Activated CD4-positive, alpha-beta T cell treated with anti-CD3 and anti-CD28 coated beads, Interleukin-2, amount 50 U/mL, for 24 hours (primary cell): ENCODE measurements at places on chromosomes 5 and 9.

GRCh38 chr9:133333011-133333410 lies 3.0 kb downstream of the SURF6 start:
- DNase-seq: no peak

- DNase-seq: no peak
Measured at GRCh38 chr5:998246-999031, 10.2 kb upstream of the NKD2 start.

DNA sequence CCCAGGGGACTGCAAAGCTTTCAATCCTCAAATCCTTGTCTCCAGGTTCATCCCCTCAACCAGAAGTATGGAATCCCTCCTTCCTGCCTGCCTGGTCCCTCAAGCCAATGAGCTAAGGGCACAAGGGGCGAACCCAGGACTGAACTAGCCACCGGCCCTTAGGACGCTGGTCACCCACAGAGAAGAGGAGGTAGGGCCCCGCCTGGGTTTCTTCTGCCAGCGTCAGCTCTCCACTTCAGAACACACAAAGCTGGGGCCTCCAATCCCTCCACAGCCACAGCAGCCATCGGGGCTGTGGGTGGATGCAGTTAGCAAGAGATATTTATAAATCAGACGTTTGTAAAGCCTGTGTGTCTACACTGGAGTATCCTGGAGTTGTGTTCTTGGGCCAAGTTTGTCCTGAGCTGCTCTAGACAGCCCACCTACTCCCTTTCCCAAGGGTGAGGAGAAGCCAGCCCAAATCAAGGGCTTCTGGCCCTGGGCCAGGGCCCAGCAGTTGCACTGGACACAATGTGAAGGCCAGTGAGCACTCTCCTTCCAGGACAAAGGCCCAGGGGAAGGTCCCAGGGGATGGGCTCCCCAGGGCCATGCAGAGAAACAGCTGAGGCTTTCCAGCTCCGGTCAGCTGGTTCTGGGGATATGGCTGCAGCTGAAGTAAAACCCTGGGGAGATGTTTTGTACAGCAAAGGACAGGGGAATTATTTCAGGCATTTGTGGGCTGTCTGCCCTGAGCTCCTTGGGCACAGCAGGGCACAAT lies 18.9 kb downstream of the AMBP start:
- no peak for DNase-seq

GRCh38 chr5:65142511-65143011 lies 339.2 kb downstream of the ADAMTS6 start:
- no peak for DNase-seq

DNA sequence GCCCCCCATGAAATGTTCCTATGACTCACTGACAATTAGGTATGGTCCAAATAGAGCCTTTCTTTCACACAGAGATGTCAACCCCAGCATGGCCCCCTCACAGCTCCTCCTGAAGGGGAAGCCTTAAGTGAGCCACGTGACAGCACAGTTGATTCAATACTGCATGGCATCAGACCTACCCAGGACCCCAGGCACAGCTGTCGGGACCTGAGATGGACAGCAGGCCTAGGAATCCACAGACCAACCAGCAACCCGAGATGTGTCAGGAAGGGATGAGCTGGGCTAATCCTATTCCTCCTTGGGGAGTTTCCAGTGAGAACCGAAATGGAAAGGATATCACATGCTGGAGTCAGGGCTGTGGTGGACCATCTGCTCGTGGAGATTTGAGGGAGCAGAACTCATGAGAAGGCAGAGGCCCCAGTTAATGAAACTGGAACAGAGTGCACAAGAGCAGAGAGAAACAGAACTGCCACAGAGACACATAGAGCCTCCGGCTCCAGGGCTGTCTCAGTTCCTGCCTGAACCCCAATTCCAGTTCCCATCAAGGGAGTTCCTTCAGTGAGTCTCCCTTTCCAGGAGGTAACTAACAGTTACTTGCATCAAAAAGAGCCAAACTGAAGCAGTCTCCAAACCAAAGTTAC lies 42.1 kb upstream of the SMIM23 start:
- no peak for DNase-seq

DNA sequence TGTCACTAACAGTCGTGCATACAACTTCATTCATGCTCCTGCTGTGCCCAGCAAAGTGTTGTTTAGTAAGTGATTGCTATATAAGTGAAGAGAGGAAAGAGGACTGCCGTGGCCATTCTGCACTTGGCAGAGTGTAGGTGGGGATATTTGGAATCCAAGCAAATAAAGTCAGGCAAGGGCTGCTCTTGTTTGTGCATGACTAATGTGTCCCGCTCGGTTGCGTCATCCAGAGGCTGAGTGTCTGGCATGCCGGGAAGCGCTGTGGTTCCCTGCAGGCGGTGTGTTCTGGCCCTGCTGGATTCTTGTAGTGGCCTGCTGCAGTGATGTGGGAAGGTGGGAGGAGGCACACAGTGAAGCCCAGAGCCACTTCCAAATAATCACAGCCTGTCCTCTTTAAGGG lies 136.9 kb upstream of the ANKH start:
- DNase-seq: no peak

- no peak for DNase-seq
Measured at GRCh38 chr5:112533362-112533761, 114.3 kb upstream of the EPB41L4A start.

- no peak for DNase-seq
Measured at GRCh38 chr9:105053209-105053652, 125.3 kb upstream of the ABCA1 start.

- no peak for DNase-seq
Measured at GRCh38 chr9:5184776-5185175, 663 bp downstream of the INSL6 start.

DNA sequence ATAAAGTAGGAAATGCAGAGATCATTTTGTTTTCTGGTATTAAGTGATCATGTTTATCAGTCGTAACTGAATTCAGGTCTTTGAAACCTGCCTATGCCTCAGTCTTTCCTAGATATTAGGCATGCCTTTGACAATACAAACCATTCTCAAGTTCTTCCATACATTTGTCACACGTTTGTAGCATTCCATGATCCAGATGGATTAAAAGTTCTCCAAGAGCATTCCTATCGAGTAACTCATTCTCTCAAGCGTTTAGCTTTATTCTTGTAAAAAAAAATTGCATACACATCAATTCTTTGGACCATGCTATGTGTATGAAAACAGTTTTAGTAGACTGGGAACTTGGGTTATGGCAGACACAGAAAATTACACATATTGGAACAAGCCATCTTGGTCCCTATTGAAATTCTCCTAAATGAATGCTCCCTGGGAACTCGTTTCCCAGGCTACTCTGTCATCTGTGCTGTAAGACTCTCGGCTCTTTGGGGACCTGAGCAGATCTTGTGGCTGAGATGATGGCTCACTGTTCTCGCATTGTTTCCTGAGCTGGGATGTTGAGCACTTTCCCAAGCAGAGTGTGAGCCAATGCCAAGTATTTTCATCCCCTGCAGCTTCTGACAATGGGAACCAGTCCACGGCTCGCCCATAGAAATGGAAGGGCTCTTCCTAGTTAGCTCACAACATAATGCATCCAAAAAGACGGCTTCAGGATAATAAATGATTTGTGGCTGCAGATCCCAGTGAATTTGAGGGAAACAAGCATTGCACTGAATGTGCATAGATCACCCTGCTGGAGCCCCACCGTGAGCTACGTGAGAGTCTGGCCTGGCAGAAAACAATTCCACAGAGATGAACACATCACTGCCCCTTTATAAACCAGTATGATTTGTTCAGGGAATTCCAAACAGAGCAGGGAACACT lies 230.2 kb downstream of the IRX1 start:
- no peak for DNase-seq

GRCh38 chr5:50535393-50535792 lies 94.3 kb upstream of the EMB start:
- DNase-seq: no peak

DNA sequence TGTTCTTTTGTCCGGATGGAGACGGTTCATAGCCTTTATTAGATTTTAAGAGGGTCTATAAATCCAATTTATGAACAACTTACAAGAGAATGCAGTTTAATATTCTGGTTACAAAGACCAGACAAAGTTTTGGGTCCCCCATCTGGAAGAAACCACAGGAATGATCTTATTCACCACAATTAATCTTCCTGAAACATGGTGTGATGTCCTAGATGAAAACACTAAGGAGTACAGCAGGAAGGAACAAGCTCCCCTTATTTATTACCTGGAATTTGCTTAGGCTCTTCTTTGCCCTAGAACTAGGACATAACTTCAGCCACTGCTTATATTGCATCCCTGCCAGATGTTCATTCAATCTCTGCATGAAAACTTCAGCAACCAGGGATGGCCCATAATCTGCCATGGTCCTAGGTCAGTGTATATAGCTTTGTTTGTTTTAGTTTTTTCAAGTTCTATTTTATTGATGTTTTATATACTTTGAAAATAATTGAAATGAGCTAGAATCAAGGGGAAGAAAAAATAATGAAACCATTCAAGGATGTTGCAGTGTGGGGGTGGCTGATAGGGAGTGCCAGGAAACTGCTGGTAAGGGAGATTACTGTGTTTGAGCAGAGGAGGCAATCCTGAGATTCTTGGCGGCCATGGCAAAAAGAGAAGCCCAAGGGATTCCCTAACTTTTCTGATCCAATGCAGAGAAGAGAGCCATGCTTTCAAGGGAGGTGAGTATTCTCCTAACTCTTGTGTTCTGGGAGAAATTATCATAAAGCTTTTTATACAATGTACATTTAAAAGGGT lies 16.8 kb downstream of the TXNDC8 start:
- DNase-seq: no peak

DNA sequence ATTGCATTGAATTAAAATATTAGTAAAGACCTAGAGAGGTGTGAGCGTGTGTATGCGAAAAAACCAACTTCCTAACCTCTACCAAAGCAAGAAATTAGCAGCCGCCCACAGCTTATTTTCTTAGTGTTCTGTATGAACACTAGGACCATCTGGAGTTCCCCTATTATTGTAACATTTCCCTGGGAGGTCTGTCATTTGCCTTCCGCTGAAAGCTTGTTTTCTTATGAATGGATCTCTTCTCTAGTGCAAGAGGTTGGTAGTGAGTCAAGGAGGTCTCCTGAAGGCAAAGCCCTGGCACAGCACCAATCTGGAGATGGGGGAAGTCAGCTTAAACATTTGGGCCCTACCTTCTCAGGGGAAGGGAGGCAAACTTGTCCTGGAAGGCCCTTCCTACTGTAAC lies 10.8 kb downstream of the TNFSF8 start:
- DNase-seq: no peak

DNA sequence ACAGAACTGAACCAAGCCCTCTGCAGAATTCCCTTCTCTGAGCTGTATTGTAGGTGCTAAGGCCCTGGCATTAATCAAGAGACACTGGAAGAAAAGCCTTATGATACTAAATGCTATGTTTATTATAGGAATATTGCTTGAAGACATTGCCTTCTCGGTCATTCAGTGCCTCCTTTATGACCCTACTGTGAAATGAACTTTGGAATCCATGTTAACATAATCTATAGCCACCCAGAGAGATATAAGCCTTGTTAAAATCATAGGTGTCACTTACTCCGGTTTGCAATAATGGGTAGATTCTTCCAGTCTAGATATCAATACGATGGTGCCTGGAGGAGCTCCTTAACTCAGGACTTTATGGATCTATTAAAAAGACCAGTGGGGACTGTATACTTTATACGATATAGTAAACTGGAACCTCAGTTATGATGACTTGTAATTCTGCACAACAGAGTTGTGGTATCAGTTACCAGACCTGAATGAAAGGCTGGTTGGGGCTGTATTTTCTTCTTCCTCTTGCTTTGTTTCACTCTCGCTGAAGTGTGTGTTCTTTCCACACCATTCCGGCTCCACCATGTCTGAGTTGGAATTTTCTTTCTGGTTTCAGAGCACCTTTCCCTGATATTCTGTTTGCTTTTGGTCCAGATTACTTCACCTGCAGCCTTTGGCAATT lies 154.5 kb downstream of the DROSHA start:
- DNase-seq: no peak

GRCh38 chr5:32776200-32776599 lies 65.1 kb downstream of the NPR3 start:
- no peak for DNase-seq
